GM23248 (cell line): ENCODE measurements at places on chromosomes 12 and 14. TPM values are rescaled to one million over a fixed set of nuclear protein-coding genes. Genes with fewer than 3 reads are reported as not detected.

GRCh38 chr12:89863968-89864367 lies 155.3 kb upstream of the ATP2B1 start:
- no peak for DNase-seq

- DNase-seq = no peak
These were observed 367.6 kb downstream of the SOX5 start for GRCh38 chr12:23581913-23582312.

DNA sequence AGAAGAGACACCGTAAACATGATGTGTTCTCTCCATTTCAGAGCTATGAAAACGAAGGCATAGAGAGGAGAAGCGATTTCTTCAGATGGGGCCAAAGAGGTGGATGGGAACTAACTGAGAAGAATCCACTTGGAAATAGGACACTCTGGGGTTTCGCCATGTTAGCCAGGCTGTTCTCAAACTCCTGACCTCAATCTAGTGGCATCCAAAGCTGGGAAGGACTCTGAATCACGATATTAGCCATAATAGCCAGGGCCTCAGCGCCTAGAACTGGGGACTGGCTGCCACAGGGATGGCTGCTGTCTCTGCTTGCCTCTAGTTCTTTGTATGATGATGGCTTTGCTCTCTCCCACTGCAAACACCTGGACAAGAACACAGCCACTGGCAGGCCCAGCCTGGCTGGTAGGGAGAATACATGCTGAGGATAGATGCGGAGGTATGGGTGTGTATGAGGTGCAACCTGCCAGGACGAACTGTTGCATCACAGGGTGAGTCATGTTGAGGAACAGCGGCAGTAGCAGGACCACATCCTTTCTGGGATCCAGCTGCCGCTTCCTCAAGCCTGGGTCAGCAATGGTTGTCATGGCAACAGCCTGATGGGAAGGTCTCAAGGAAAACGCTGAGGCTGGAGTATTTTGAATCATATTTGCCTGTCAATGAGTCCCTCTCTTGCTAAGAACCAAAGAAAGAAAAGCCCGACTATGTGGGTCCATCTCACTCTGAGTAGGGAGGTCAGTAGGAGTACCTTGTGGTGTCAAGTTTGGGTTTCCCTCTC lies 31.1 kb downstream of the CCDC177 start:
- DNase-seq = peak; percentile 86

DNA sequence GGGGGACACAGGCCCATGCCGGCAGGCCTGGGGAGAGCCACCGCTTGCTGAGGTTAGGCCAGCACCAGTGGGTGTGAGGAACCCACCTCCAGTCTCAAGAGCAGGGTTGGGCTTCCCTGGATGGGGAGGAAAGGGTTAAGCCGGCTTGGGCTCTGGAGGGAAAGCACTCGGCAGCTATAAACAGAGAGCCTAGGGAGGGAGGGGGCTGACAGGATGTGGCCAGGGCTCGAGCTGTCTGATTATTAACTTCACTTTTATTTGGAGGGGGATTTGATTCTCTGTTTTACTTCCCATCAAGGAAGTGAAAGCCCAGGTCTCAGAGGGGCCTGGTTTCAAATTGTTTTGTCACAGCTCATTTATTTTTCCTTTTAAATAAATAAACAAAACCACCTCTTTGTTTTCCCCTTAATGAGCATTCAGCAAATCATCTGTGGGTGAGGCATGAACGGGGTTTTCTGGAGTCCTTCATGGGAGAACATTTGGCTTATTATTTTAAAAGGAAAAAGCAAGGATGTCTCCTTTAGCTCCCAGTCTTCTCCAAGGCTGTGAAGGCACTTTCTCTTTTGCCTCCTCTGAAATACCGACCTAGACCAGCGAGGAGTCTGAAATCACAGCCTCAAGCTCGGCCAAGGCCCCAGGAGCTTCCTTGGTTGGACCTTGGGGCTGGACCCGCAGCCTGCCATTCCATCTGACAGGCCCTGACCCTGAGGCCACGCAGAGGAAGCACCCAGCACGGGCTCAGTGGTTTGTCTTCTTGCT lies 21.9 kb upstream of the ZFP36L1 start:
- DNase-seq = peak; percentile 66

GRCh38 chr12:19533567-19533966 lies 94.3 kb downstream of the AEBP2 start:
- DNase-seq = no peak

GRCh38 chr14:91272341-91273272 lies 28.1 kb upstream of the GPR68 start:
- no peak for DNase-seq

- DNase-seq = no peak
These were observed 265.0 kb upstream of the LRIG3 start for GRCh38 chr12:59185295-59185694.

PRH2 gene
- 2.5 TPM in 1 of 2 replicates, not detected in the other for total RNA-seq

NOXRED1 gene
- not detected in 2 replicates for total RNA-seq

NTN4 gene
- 63.7 and 76.6 TPM in 2 replicates for total RNA-seq
